ENCODE measurements at places on chromosomes 16 and 17. TPM values are rescaled to one million over a fixed set of nuclear protein-coding genes. Genes with fewer than 3 reads are reported as not detected.
A peak's percentile ranks its signal among the peaks of the same experiment; 100 is the strongest.

Gene NAGS
- total RNA-seq: 12.6 TPM

DNA sequence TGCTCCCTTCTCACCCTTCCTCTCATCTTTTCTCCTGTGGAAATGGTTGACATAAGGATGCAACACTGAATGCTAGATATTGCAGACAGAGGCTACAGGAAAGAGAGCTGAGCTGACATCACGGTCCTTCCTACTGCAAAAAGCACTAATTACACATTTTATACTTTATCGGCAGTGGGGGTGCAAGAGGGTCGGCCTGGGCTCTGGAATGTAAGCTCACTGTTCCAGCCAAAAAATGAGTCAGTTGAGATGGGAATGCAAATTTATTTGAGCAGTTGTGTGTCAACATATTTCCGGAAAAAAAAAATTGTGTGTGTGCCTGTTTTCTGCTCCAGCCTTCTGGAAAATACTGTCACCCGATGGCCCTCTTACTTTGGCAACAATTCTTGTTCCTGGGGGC lies 14.1 kb upstream of the MRTFB start:
- H3K27me3 ChIP-seq: no peaks in the 10 kb centered on the region
- H3K4me3 ChIP-seq: no peak overlapping the region
- H3K4me1 ChIP-seq: peaks cover 8% of the 10 kb centered on the region
- peak overlapping the region; percentile 50 for H3K27ac ChIP-seq

DNA sequence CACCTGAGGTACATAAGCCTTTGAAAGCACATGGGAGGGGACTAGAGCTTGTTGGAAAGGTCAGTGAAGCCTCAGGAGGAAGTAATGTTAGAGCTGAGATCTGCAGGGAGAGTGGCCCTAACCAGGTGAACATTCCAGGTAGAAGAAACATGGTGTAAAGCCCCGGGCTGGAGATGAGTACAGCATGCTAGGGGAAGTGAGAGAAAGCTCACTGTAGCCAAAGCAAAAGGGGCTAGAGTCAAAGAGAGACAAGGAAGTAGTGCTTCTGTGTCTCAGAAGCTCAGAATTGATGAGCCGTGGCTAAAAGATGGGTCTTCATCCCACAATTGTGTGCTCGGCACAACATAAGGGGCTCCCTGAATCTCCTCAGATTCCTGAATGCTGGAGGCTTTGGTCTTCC lies 481.8 kb downstream of the XYLT1 start:
- DNase-seq: no peak
- H3K27me3 ChIP-seq: no peaks in the 10 kb centered on the region

Gene C17orf107
- total RNA-seq: 1.5 TPM

Gene ORC6
- 4.0 TPM for total RNA-seq

DNA sequence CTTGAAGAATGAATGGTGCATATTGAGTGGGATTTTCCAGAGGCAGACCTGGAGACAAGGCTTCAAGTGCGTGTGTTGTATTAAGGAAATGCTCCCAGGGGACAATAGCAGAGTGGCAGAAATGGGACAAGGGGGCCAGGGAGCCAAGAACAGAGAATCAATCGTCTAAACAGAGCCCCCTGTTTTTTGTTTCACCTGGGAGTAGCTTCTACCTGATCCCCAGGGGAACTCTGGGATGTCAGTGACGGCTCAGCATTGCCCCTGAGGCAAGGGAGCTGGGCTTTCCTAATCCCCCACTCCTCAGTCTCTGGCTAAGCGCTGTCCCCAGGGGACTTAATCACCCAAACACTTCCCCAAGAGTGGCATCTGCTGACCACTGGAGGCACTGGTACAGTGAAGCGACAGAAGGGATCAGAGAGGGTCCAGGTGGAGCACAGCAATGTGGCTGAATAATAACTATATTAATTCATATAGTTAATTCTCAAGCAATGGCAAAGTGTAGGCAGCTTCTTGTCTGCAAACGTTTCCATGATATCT lies 35.7 kb upstream of the C16orf78 start:
- no peak for DNase-seq
- no peaks in the 10 kb centered on the region for H3K36me3 ChIP-seq
- H3K4me3 ChIP-seq: no peak overlapping the region
- H3K4me1 ChIP-seq: peaks cover 6% of the 10 kb centered on the region

- no peaks in the 10 kb centered on the region for H3K36me3 ChIP-seq
- H3K27me3 ChIP-seq: no peaks in the 10 kb centered on the region
- peak overlapping the region; percentile 86 for H3K4me3 ChIP-seq
- DNase-seq: peak; percentile 29
- peaks cover 11% of the 10 kb centered on the region for H3K4me1 ChIP-seq
Measured at GRCh38 chr17:32007463-32008298, 498 bp downstream of the LRRC37B start.

Gene CCDC43
- total RNA-seq: 19.3 TPM

Gene KRT36
- not detected for total RNA-seq

DNA sequence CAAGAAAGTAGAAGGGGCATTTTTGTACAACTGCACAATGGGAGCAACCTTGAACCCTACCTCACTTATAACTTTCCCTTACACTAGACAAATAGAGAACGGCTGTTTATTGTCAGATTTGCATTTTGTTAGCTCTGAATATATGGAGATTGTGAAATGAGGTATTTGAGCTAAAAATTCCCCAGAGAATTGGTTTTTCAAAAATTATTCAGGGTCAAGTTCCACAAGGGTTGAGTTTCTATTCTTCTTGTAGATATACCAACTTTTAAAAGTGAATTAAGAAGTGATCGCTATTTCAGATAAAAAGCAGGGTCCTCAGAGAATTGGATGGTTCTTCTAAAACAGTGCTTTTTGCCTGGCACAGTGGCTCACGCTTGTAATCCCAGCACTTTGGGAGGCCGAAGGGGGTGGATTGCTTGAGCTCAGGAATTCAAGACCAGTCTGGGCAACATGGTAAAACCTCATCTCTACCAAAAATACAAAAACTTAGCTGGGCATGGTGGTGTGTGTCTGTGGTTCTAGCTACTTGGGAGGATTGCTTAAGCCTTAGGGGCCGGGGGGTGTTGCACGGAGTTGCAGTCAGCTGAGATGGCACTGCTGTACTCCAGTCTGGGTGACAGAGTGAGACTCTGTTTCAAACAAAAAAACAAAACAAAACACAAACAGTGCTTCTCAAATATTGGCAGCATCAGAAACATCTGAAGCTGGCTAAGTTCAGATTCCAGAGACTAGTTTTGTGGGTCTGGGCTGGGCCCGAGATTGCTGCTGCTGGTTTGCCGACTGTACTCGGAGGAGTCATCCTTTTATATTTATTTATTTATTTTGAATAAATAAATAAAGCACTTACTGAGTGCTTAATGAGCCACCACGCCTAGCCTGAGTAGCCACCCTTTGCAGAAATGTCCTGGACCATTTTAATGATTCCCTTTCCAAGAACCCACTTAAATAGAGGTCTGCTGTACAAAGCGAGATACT lies 50.9 kb downstream of the PECAM1 start:
- no peak for DNase-seq
- H3K4me3 ChIP-seq: no peak overlapping the region
- H3K36me3 ChIP-seq: no peaks in the 10 kb centered on the region
- H3K4me1 ChIP-seq: peaks cover 5% of the 10 kb centered on the region

Gene ADCY9
- 117 TPM for total RNA-seq

DNA sequence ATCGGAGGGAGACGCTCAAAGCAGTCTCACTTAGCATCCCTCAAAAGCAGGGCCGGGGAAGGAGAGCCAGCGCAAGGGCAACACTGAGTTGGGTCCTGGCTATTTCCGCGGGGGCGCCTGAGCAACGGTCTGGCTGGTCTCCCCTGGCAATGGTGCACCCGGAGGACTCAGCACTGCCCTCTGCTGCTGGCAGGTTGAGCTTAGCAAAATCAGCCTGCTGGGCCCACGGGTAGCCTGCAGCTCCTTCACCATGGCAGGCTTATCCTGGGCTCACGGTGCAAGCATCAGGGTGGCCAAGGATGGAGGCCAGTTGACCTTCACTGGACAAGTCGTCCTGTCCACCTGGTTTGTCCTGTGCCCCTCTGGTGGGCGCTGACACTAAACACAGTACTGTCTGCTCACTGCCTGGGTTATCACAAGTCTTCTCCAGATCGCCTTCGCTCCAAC lies 14.4 kb upstream of the ALDH3A1 start:
- no peaks in the 10 kb centered on the region for H3K36me3 ChIP-seq
- H3K4me3 ChIP-seq: no peak overlapping the region
- no peaks in the 10 kb centered on the region for H3K27me3 ChIP-seq
- peak; percentile 75 for DNase-seq

DNA sequence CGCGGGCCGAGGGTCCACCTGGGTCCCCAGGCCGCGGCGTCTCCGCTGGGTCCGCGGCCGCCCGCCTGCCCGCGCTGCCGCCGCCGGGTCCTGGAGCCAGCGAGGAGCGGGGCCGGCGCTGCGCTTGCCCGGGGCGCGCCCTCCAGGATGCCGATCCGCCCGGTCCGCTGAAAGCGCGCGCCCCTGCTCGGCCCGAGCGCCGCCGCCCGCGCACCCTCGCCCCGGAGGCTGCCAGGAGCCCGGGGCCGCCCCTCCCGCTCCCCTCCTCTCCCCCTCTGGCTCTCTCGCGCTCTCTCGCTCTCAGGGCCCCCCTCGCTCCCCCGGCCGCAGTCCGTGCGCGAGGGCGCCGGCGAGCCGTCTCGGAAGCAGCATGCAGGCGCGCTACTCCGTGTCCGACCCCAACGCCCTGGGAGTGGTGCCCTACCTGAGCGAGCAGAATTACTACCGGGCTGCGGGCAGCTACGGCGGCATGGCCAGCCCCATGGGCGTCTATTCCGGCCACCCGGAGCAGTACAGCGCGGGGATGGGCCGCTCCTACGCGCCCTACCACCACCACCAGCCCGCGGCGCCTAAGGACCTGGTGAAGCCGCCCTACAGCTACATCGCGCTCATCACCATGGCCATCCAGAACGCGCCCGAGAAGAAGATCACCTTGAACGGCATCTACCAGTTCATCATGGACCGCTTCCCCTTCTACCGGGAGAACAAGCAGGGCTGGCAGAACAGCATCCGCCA lies 504 bp downstream of the FOXC2 start:
- peaks cover 21% of the 10 kb centered on the region for H3K4me1 ChIP-seq
- peak overlapping the region; percentile 29 for H3K27ac ChIP-seq
- no peak for DNase-seq

- H3K27me3 ChIP-seq: no peaks in the 10 kb centered on the region
- H3K4me3 ChIP-seq: no peak overlapping the region
- no peaks in the 10 kb centered on the region for H3K4me1 ChIP-seq
- DNase-seq: no peak
- no peak overlapping the region for H3K27ac ChIP-seq
- no peaks in the 10 kb centered on the region for H3K36me3 ChIP-seq
Measured at GRCh38 chr17:61750656-61751055, 112.7 kb downstream of the BRIP1 start.

DNA sequence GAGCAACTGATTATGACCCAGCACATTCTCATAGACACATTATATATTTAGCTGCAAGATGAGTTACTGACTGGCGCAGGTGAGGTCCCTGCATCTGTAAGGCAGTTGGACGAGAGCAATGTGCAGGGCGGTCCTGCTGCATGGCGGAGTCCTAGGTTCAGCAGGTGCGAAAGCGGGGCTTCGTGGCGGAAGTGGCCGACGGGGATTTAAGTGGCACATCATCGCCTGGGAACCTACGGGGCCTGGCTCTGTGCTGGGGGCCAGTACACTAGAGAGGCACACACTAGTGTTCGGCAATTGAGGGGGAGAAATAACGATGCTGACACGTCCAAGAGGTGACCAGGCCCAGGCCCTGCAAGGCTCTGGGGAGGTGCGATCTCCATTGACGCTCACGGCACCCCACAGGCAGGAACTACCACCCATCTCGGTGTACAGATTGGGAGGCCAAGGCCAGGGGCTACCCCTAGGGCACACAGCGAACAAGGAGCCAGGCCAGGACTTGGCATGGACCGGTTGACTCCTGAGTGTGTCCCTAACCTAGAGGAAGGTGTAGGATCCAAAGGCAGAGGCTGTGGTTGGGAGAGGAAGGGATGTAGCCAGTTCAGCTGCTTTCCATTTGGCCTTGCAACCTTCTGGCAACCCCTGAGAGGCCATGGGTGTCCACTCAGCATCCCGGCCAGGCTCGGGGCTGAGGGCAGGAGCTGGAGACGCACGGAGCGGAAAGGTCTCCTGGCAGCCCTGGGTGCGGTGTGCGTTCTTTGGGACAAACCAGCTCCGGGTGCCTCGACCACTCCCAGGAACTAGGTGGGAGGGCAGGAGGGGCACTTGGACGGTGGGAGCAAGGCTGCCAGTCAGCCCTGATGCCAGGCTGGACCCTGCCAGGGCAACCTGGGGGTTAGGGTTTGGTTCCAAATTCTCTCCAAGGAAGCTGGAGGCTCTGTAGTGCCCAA lies 103.9 kb upstream of the CREBBP start:
- no peak overlapping the region for H3K27ac ChIP-seq
- H3K27me3 ChIP-seq: no peaks in the 10 kb centered on the region
- no peaks in the 10 kb centered on the region for H3K4me1 ChIP-seq
- DNase-seq: no peak
- no peak overlapping the region for H3K4me3 ChIP-seq

DNA sequence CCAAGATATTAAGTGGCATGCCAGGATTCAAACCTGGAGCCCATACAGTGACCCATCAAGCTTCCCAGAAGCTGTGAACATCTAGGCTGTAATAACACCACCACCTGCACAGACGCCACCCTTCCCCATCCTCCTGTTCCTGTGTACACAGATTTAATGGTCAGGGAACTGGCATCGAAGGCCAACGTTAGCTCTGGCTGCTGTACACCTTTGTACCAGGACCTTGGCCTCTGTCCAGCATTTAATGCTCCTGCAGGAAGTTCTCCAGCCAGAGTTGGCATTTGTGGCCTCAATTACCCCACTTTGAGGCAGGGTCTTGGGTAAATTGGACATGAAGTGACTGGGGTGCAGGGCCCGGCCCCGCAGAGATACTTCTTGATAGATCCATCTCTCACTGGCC lies 49.3 kb downstream of the SCNN1B start:
- H3K4me3 ChIP-seq: no peak overlapping the region
- no peak overlapping the region for H3K27ac ChIP-seq
- no peaks in the 10 kb centered on the region for H3K36me3 ChIP-seq
- no peaks in the 10 kb centered on the region for H3K27me3 ChIP-seq

DNA sequence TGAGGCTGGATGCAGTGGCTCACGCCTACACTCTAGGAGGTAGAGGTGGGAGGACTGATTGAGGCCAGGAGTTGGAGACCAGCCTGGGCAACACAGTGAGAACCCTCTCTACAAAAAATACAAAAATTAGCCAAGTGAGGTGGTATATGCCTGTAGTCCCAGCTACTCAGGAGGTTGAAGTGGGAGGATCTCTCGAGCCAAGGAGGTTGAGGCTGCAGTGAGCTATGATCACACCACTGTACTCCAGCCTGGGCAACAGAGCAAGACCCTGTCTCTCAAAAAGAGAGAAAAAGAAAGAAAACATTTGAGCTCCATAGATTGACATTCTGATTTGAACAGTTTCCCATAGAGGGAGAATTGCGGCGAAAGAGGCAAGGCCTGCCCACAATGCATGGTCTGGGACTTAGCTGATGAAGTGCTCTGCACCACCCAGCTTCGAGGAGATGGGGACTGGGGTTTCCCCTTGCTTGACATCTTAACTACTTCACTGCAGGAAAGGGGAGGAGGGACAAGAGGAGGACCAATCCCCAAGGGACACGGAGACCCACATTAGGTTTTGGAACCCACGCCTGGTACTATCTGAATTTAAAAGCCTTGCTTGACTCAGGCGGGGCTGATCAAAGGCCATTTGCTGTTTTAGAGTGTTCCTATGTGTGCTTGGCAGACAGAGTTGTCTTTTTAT lies 21.7 kb downstream of the MSI2 start:
- H3K27me3 ChIP-seq: no peaks in the 10 kb centered on the region
- DNase-seq: no peak
- H3K36me3 ChIP-seq: no peaks in the 10 kb centered on the region
- no peak overlapping the region for H3K4me3 ChIP-seq
- H3K27ac ChIP-seq: no peak overlapping the region

GRCh38 chr16:5044011-5044540 lies 10.3 kb upstream of the NAGPA start:
- no peaks in the 10 kb centered on the region for H3K36me3 ChIP-seq
- peaks cover 3% of the 10 kb centered on the region for H3K4me1 ChIP-seq
- no peaks in the 10 kb centered on the region for H3K27me3 ChIP-seq
- H3K27ac ChIP-seq: no peak overlapping the region
- no peak overlapping the region for H3K4me3 ChIP-seq
- no peak for DNase-seq
